Stimulated activated CD8-positive, alpha-beta memory T cell treated with anti-CD3 and anti-CD28 coated beads, Interleukin-4, amount 100 ng/mL, for 1 hour (primary cell): ENCODE measurements at places on chromosomes 2 and 18.

- no peak for DNase-seq
Observed at GRCh38 chr18:37499044-37499443, 66.6 kb downstream of the CELF4 start.

GRCh38 chr2:60407398-60407797, 146.1 kb downstream of the BCL11A start:
- DNase-seq: no peak

DNA sequence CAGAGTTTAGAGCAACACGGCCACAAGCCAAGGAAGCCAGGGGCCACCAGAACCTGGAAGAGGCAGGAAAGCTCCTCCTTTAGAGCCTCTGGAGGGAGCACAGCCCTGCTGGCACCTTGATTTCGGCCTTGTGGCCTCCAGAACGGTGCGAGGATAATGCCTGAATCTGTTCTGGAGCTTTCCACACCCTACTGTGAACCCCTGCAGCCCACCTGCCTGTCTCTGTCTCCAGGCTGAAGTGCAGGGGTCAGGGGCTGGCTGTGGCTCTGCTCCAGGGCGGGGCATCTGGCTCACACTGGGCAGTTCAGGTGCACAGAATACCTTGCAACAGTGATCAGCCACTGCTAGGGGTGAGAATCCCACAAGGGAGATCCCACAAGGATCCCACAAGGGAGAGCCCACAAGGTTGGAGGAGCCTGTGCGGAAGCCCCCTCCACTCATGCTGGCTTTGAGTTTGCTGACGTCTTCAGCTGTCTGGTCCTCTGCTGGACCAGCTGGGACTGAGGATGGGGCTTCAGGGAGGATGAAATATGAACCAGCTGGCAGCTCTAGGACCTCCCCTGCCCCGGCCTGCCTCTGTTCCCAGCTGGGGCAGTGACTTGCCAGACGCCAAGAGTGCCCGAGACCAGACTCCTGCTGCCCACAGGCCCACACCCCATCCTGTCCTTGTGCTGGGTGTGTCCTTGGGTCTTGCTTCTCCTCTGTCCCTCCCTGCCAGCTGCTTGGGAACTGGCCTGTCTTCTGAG, 56.4 kb upstream of the OTOS start:
- no peak for DNase-seq

DNA sequence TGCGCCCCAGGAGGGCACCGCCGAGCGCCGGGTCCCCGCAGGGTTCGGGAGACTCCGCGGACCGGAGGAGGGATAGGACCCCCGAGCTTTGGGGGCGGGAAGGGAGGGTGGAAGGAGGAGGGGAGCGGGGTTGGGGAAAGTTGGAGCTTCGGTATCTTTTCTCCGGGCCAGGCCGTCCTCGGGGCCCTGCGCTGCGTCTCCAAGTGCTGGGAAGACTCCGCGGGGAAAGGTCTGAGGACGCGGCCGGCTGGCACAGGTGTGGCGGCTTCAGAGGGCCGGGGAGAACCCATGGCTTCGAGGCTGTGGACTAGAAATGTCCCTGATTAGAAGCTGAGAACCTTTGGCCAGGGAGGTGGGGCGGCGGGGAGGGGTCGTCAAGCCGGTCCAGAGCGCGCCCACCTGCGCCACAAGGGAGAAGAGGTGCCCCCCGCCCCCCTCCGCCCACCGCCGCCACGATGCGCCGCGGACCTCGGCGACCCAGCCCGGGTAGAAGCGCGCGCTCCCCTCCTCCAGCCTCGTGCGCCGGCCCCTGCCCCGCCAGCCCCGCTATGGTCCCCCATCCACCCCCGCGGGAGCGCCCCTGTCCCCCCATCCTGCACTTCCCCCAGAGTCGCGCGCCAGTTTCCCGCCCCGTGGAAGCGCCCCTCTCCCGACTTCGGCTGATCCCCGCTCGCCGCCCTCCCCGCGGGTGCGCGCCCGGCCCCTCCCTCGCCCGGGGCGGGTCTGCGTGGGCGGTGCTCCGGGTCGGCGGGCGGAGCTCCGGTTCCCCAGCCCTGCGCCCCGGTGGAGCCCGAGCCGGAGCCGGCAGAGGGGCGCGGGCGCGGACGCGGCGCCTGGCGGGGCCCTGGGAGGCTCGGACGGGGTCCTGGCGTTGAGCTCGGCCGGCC, at the start of gene SNTG2:
Gene SNTG2, plus strand, starts transcription at position 770 of the 887 bp plus-strand sequence. CDS start 148 bp downstream, outside the sequence.
- DNase-seq: peak; percentile 13

GRCh38 chr2:12955864-12956263, 239.1 kb downstream of the TRIB2 start:
- no peak for DNase-seq

DNA sequence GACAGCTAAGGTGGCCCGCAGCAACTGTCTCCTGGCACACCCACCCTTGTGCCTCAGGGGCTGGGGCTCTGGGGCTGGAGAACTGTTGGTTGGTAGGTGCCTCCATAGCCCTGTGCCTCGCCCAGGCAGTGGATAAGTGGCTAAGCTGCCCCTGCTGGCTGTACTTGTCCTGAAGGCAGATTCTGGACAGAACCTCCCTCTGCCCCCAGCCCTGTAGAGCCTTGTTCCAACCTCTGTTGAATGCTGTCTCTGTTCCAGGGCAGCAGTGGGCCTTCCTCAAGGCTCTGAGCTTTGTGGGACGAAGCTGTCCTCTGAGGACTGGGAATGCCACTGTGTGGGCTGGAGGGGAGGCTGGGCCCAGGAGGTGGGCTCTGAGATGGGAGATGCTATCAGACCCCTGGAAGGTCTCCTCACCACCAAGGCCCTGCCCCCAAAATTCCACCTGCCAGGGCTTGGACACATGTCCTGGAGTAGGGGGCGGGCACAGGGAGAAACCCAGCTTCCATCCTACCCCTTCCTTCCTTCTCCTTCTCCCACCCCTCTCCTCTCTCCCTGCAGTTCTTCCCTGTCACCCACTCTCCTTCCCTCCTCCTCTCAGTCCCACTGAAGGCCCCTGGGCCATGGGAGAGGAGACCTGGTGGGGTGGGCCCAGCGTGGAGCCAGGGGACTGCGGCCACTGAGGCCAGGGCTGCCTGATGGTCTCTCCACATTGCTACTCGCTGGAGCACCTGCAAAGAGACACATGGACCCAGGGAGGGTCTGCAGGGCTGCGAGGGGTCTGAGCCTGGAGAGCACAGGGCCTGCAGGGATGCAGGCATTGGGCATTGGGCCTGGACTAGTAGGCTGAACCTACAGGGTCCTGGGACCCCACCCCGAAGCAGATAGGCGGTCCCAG, 1.7 kb upstream of the PDCD1 start:
- no peak for DNase-seq

DNA sequence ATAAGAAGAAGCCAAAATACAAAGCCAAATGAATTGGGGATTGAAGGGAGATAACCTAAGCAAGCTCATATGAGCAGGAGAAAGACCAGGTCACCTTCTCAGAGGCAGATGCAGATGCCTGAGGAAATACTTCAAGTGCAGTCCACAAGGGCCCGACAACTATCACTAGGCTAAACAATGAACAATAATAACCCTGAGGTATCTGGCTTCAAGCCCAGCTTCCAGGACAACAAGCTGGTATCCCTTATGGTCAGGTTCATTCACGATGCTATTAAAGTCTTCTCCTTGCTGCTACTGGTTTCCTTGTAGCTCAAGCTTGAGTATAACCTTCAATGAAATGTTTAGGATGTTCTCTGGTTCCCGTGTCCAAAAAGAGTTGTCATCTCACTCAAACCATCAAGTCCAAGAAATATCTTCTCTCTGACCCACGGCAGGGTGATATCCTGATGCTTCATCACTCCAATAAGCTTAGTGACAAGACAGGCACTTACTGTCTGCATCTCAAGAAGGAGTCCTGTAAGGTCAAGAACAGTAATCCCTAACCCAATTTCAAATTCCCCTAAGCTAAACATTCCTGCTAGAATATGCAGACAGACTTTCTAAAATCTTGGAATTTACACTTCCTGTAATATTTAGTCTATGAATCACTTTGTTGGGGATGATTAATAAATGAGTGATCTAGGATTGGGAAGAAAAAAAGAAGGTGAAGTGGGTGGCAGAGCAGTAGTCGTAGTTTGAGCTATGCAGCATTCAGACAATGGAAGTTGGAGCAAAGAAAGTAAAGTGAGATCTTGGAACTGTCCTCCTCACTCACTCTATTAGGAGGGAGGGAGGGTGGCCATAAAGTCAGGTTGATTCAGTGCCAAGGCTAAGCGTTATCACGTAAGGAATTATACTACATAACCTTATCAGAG, 33.1 kb downstream of the CHN1 start:
- DNase-seq: no peak

DNA sequence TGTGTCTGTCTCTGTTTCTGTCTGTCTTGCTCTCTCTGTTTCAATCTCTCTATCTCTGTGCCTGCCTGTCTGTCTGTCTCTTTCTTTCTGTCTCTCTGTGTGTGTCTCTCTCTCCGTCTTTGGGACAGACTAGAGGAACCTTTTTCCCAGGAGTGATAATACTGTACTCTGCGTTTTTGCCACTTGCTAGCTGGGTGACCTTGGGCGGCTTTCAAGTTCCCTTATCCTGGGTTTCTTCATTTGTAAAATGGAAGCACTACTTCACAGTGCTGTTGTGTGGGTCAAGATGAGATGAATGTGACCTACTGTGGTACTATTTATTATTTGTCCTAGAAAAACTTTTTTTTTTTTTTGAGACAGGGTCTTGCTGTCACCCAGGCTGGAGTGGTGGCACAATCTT, 42.4 kb downstream of the HPCAL1 start:
- no peak for DNase-seq

DNA sequence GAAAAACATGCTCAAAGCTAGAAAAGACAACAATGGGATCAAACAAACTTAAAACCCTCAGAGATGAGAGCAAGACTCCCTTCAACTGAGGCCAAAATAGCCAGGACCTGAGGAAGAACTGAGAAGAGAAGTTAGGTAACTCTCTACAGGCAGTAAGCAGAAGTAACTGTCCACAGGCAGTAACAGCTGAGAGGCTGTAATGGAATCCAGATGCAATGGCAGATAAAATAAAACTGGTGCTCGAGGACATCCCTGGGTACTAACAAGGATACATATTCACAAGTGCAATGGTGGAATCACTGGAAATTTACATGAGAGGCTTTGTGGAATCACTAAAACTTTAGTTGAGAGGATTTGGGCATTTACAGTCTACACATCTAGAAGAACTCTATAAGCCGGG, 30.4 kb upstream of the C2orf66 start:
- no peak for DNase-seq

- no peak for DNase-seq
Observed at GRCh38 chr2:206164261-206164862, 4.7 kb downstream of the EEF1B2 start.

DNA sequence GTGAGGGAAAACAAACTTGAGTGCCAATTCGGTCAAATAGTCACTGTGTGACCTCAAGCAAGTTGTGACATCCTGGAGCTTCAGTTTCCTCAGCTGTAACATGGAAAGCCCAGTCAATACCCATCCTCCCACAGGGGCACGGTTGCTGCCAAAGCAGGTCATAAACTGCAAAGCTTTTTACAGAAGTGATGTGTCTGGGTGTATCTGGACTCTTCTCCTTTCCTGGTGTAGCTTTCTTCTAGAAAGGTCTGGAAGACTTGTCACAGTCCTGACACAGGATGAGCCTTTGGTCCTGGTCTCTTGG, 4.2 kb upstream of the AFF3 start:
- DNase-seq: no peak

DNA sequence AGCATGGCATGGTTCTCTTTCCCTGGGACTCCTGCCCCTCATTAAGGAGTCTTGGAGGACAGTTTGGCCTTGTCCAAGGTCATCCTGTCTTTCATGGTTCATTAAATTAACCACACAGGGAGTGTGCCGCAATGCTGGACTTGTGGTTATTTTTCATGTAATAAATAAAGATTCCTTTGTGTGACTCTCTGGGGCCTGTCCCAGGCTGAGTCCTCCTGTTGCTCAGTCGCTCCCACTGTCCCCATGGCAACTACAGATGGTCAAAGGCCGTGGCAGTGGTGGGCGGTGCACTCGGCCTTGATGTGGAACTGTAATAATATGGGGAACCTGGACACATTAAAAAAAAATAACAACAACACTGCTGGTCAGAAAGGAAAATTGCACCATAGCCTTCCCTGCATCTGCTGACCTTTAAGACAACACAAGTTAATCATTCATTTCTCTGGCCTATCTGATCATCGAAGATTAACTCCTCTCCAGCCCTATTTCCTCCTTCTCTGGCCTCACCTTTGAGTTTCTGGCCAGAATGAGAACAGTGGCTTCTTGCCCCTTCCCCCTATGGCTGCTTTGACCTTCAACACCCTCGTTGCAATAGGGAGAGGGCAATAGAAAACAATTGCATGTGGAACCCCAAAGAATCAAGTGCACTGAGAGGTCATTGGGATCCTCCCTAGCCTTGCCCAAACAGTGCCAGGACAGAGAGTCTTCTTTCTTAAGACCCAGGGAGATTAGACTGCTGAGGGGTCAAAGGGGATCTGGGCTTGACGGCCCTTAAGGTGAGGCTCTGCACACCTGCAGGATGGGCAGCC, 44.7 kb downstream of the PSD4 start:
- DNase-seq: no peak

DNA sequence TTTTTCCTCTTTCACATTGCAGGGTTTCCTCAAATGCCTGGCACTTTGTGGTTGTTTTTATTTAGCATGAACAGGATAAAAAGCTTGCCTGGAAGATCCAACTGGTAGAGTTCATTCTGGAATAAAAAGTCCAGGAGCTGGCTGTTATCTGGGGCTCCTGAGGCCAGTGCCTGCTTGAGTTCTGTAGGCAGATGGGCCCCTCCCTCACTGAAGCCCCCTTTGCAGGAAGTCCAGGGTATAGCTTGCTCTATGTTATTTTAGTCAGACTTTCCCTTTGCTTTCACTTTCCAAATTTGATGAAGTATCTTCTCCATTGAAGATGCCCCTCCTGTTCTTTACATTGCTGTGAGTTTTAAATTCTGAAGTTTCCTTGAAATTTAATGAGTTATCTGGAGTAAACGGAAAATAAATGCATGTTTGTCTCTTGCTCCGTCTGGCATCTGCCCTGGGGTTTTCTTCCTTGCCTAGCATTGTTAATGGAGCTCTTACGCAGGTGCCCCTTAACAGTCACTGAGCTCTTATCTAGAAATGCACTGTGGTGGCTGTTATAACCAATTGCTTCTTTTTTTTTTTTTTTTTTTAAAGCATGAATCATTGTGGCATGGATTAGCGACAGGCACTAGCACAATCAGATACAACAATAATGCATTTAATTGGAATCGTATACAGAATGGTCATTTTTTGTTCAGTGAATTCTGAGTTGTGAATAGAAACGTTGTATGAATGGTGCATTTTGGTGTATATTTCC, 27.0 kb upstream of the LPIN1 start:
- no peak for DNase-seq

DNA sequence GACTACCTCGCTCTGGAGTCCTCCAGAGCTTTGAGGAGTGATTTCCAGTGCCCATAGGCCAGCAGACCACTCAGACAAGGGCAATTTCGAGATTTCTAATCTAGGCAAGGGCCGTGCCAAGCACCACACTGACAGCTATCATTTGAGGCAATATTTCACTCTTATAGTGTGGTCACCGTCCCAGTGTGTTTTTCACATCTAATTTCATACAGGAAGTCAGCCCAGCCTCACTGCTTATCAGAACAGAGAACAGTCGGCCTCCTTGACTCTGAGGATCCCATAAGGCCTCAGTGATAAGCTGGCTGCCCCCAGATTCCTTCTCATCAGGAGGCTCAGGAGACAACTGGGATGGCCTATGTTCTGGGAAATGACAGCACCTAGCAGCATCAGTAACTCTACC, 581 bp downstream of the CAPN14 start:
- no peak for DNase-seq
